Caki2 (cell line): ENCODE measurements at places on chromosomes 7 and 10. TPM values are rescaled to one million over a fixed set of nuclear protein-coding genes. Genes with fewer than 3 reads are reported as not detected.

The ZNF316 gene
- 12.8 and 21.2 TPM in 2 replicates for total RNA-seq

The ADK gene
- total RNA-seq, result 26.5 and 39.8 TPM in 2 replicates

The FBXO24 gene
- total RNA-seq, result 0.23 and 0.71 TPM in 2 replicates

The HOXA1 gene
- 0.38 and 3.9 TPM in 2 replicates for total RNA-seq

The SFTPA2 gene
- not detected in 2 replicates for total RNA-seq
